HuH-7 (cell line): ENCODE measurements at places on chromosomes 11 and 22.

GRCh38 chr11:83508804-83509203, 222.6 kb upstream of the CCDC90B start:
- peak; percentile 16 for DNase-seq

DNA sequence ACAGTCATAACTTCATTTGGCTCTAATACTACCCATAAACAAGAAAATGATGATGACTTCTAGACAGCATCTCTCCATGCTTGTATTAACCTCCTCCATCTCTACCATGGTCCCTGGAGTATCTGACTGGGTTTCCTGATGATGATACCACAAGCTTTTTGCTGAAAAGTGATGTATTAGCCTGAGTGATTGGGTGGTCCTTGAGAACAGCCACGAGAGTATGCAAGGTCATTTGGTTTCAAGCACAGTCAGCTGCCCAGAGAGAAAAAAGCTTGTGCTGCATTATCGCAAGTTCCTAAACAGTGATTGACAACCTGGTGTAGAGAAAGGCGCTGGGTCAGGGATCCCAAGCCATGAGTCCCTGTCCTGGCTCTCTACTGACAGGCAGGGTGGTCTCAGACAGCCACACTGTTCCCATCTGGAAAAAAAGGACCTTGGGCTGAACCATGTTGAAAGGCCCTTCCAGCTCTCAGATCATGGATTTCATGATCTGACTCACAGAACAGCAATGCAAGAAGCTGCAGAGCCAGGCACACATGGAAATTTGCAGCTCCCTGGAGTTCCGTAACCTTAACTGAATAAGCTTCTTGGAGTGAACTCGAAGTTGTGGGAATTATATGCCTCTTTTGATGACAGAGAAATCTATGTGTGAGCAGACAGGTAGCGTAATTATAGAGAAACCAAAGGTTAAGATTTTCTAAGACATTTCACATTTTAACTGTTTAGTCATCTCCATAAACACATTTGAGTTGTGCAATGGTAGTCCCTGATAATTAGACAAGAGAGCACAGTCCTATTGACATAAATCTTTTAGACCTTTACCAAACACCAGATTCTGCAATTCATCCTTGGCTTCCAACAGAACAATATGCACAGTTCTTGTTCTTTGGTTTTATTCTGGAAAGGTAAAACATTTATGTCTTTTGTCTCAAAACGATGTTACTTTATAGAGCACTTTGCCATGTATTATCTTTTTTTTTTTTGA, 54.1 kb upstream of the UBASH3B start:
- no peak for DNase-seq

DNA sequence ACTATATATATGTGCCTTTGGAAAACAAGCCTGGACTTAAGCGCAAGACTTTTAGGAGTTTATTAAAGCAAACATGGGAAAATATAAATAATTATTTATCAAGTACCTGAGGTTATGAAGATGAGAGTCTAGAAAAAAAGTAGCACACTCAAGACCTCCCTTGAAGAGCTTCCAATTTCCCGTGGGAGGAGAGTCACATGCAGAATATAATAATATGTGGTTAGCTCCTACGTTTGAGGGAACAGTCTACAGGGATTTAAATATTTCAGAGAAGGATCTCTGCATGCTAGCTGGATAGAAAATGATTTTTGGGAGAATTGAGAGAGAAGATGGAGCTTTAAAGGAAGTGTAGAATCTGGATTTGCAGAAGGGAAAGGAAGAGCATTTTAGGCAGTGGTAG, 183.8 kb downstream of the SWAP70 start:
- no peak for DNase-seq

GRCh38 chr11:22163394-22163797, 29.5 kb upstream of the ANO5 start:
- DNase-seq, result no peak

GRCh38 chr11:119509969-119510401, 87.0 kb upstream of the THY1 start:
- no peak for DNase-seq

- no peak for DNase-seq
Observed at GRCh38 chr11:123250892-123251656, 56.0 kb upstream of the CLMP start.

DNA sequence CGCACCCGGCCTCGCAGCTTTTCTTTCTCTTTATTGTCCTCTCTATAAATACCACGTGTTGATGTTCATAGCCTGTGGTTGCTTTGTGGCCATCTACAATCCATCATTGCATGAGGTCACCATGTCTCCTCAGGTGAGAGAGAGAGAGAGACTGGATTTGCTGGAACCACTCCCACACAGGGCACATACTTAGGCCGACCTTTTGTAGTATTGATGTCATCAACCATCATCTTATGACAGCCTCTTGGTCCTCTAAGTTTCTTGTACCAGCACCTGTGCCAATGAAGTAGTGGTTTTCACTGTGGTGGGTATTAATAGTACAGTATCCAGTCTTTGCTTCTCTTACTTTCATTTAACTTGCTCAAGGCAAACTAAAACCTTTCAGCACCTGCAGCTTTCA, 22.8 kb upstream of the P2RY6 start:
- no peak for DNase-seq
